Stimulated activated CD8-positive, alpha-beta memory T cell treated with anti-CD3 and anti-CD28 coated beads, Interleukin-4, amount 100 ng/mL, for 1 hour (primary cell): ENCODE measurements at places on chromosomes 4 and X.

GRCh38 chr4:140904904-140905303 lies 148.7 kb upstream of the TBC1D9 start:
- no peak for DNase-seq

GRCh38 chrX:107571296-107571998 lies 56.9 kb upstream of the PRPS1 start:
- no peak for DNase-seq

- no peak for DNase-seq
Measured at GRCh38 chr4:143441109-143441508, 72.4 kb upstream of the SMARCA5 start.

- no peak for DNase-seq
Measured at GRCh38 chr4:119038116-119038841, 97.4 kb upstream of the MYOZ2 start.

- no peak for DNase-seq
Measured at GRCh38 chr4:134343081-134343480, 141.5 kb upstream of the PABPC4L start.

DNA sequence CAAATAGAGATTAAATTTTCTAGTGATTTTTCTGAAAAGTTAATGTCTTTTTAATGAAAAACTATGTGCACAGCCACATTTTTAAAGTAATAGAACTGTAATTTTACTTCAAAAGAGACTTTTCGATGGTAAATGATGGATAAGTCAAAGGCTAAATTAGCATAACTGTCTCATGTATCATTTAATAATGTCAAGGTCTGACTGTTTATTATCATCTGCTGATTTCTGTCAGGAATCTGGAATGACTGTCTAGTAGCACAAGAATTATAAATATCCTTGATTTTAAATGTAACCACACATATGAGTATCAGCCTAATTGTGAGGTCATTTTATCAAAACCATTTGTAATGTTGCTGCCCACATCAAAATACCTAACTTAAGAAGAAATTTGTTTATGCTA lies 333.8 kb downstream of the EPHA5 start:
- DNase-seq: no peak

GRCh38 chrX:10761447-10761846 lies 141.1 kb upstream of the MID1 start:
- no peak for DNase-seq

DNA sequence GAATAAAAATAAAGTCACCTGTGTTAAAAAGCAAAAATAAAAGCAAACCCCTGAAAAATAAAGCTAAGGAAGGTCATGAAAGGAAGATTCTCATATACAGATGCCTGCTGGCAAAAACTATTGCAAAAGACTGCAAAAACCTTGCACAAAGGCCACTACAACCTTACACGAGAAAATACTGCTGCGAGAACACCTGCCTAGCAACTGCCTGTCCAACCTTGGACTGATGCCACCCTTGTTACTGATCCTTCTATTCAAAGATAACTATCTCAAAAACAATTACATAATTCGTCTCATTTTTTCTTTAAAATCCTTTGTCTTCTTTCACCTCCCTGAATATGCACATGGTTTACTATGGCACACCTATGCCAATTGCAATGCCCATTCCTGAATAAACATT lies 49.6 kb downstream of the SLC2A9 start:
- no peak for DNase-seq

- DNase-seq: no peak
Measured at GRCh38 chr4:95141361-95141760, 383.6 kb downstream of the BMPR1B start.

- no peak for DNase-seq
Measured at GRCh38 chr4:181289198-181289597, 954.0 kb upstream of the TENM3 start.

GRCh38 chrX:37726346-37726745 lies 40.8 kb downstream of the XK start:
- DNase-seq: no peak

- no peak for DNase-seq
Measured at GRCh38 chr4:139986106-139986505, 167.9 kb downstream of the MAML3 start.

DNA sequence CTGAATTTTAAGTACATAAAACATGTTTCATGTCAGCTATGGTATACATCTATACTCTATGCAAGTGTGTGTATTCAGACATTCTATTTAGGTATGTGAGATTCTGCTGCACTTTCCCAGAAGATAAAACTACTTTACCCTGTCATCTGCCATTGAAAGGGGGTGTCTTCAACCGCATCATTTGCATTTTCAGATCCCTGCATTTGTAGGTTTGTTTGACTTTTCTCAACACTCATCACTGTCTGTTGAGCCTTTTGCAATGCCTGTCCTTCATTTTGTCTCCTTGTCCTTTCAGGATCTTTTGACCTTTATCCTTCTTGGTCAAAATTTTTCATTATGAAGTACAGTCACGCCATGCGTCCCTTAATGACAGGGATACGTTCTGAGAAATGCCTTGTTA lies 103.5 kb downstream of the TMA16 start:
- DNase-seq: no peak

GRCh38 chr4:15784959-15785634 lies 7.0 kb downstream of the CD38 start:
- no peak for DNase-seq

DNA sequence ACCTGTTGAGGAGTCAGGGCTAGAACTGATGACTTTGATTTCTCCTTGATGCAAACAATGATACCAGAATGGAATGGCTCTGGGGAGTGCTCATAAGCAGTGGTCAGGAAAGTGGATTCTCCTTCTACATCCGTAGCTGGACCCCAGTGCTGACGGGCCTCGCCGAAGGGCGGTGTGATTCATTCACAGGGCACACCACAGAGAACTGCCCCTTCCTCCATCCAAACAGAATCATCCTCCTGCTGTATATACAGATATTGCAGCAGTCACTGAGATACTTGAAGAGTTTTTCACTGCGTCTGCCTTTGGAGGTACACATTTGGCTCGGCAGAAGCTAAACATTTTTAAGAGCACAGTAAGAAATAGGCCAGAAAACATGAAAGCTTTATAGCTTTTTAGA lies 7.3 kb upstream of the DCTD start:
- DNase-seq: no peak

DNA sequence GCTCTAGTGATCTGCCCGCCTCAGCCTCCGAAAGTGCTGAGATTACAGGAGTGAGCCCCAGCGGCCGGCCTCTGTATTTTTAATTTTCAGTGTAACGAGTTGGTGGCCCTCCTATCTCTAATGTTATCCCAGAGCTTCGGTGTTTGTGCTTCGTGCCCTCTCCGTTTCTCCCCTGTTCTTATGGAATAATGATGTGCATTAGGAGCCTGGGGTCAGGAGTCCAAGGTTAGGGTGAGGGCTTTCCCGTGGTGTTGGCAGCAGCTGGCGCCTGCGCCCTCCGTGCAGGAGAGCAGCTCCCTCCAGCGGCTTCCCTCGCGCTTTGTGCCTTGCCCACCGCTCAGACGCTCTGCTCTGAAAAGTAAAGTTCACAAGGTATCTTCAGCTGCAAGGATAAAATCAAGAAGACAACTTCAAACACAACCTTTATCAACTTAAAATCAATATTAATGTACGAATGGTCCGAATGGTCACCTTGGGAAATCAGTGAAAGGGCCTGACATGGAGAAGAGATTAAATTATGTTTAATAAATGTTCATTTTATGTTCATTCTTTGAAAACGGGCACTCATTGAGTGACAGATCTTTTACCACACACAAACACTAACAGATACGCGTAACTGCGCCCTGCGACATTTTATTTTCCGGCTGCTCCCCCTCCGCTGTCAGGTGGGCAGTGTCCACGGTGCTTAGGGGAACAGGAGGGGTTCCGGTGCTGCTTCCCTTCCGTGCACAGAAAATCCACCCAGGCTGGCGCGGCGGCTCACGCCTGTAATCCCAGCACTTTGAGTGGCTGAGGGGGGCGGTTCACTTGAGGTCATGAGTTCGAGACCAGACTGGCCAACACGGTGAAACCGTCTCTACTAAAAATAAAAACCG lies 62.4 kb downstream of the TRAPPC11 start:
- no peak for DNase-seq

GRCh38 chr4:878796-879728 lies 53.1 kb downstream of the GAK start:
- DNase-seq: no peak

- no peak for DNase-seq
Measured at GRCh38 chr4:113869743-113870375, 108.3 kb upstream of the CAMK2D start.

- no peak for DNase-seq
Measured at GRCh38 chrX:106484233-106484632, 127.5 kb upstream of the RADX start.

- no peak for DNase-seq
Measured at GRCh38 chr4:32950866-32951265, 2230.7 kb downstream of the PCDH7 start.

- no peak for DNase-seq
Measured at GRCh38 chrX:120350450-120351138, 11.3 kb upstream of the ATP1B4 start.

GRCh38 chrX:46792810-46793188 lies 33.9 kb upstream of the SLC9A7 start:
- DNase-seq: no peak

- DNase-seq: no peak
Measured at GRCh38 chrX:10903523-10903922, 207.6 kb upstream of the HCCS start.

DNA sequence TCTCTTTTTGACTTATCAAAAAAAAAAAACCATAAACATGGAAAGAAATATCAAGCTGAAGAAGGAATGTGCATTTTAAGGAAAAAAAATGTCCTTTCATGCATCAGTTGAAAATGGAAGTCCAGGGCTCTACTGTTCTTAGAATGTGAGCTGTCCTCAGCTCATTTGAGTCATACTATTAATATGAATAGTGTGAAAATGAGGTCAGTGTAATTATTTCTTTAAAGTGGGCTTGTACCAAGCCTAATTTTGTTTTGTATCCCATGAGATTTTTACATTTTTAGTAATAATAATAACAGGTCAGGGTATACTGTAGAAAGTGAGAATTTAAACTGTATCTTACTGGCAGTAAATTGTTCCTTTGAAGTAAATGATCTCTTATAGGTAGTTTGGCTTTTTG lies 148.5 kb downstream of the NAA11 start:
- no peak for DNase-seq

DNA sequence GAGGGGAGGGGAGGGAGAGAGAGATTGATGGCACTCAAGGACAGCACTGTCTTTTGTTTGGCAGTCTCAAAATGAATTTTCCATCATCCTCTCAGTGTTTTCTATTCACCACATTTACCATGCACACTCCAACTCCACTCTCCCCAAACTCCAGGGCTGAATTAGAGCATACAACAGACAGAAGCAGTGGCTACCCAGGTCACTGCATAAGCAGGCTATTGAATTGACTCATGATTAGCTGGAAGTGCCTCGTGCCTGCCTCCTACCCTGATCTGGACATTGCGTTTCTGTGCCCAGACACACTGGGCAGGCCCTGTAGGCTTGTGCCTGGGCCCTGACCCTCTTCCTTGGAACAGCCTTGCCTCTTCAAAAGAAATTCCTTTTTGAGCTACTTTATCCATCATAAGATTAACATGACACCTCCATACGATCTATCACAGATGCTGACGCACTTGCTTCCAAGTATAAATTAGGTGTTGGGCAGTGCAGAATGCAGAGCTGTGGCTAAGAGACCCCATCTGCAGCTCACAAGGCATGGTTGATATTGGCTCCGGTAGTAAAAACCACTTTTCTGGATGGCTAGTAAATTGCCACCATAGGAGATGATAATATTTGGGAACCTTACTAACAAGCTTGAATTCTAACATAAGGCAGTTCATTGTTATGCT lies 752.9 kb downstream of the RPA4 start:
- DNase-seq: no peak

- DNase-seq: no peak
Measured at GRCh38 chrX:46642145-46642544, 68.6 kb downstream of the CHST7 start.

- DNase-seq: no peak
Measured at GRCh38 chr4:74962584-74962983, 29.7 kb downstream of the PARM1 start.

GRCh38 chr4:55547918-55548317 lies 1.2 kb upstream of the CLOCK start:
- no peak for DNase-seq

- DNase-seq: no peak
Measured at GRCh38 chrX:118975831-118976598, 1.6 kb downstream of the LONRF3 start.

DNA sequence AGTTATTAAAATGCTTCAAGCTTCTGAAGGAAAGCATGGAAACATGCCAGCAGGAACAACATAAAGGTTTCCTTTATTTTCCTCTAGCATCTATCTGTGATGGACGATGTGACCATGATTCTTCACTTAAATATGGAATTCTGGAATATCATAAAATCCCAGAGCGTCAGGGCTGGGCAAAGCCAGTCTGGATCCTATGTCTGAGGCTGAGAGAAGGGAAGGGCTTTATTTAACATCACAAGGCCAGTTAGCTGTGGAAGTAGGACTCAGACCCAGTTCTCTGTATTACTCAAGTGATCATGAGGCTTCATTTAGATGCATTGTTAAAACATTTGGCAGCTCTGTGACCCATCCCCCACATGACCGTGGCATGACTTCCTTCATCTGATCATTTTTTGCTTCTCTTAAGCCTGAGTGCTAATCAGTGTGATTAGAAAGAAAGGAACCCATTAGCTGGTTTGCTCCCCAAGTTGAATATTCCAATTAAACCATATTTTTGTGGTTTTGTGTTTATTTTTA lies 40.9 kb upstream of the EOLA2 start:
- no peak for DNase-seq

GRCh38 chr4:148182230-148182911 lies 259.8 kb downstream of the NR3C2 start:
- no peak for DNase-seq

DNA sequence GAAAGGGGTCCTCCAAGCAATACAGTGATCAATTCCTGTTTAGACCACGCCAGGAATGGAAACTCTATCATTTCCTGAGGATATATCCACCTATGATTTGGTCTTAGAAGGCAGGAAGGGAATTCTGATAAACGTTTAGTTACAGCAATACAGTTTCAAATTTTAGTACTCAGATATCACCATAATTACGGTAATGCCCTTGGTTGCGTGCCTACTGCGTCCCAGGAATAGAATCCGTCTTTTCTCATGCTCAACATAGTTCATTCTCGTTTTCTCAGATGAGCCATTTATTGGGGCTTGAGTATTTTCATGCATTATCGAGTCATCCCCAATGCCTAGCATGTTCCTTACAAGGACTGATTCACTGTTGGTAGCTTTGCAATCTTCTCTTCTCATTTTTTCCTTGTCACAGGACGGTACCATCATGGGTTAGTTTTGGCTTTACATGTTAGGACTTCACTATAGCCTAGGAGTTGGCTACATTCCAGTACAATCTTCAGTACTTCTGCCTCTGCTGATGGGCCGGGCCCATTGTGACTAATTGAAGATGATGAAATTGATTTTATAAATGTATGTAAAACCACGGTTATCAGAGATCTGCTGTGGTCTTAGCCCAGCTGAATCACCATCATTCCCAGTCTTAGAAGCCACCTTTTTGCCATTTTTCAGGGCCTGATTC lies 4.4 kb upstream of the PRKX start:
- DNase-seq: no peak

DNA sequence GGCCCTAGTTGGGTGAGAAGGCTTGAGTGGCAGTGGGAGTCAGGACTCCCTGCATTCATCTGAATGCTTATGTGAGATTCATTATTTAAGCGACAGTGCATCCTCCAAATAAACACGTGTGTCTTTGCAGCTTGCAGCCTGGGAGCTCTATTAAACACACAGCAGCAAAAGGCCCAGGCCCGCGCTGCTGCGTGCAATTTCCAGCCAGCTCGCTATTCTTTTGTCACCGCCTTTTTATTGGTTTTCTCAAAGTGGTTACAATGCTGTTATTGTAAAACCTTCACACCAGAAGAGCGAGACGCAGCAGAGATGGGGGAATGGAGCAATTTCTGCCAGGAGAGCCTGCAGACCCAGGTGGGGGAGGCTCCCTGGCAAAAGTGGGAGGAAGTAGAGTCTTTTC lies 252.5 kb downstream of the BCOR start:
- no peak for DNase-seq
